ENCODE measurements at places on chromosomes 3 and 15.
A peak's percentile ranks its signal among the peaks of the same experiment; 100 is the strongest.

DNA sequence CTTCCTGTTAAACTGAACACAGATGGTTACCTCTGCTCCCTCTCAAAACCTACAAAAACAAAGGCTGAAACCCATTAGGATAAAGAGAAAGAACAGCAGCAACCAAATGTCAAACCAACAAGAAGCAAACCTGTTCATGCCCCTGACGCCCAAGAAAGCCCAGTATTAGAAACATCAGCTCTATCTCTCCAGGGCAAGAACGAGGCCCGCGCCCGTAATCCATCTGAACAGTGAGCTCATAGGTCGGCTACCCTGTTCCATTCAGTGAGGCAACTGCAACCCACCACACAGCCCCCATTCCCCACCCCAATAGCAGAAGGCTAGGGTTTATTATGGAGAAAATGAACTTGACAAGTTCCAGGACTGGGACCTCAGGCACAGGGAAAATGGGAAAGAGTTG is 10.0 kb downstream of the LSG1 start:
- DNase-seq, result no peak

GRCh38 chr15:91200101-91200754 is 100.2 kb downstream of the SV2B start:
- DNase-seq, result no peak

- DNase-seq, result no peak
Measured at GRCh38 chr15:35061825-35062737, 23.0 kb downstream of the NANOGP8 start.

GRCh38 chr3:23099021-23099420 is 104.1 kb upstream of the UBE2E2 start:
- no peak for DNase-seq

GRCh38 chr3:97389936-97390335 is 374.6 kb upstream of the ARL6 start:
- no peak for DNase-seq

GRCh38 chr3:115580566-115580965 is 42.7 kb upstream of the GAP43 start:
- DNase-seq, result no peak

- DNase-seq, result no peak
Measured at GRCh38 chr3:52678265-52679198, 7.2 kb downstream of the PBRM1 start.

DNA sequence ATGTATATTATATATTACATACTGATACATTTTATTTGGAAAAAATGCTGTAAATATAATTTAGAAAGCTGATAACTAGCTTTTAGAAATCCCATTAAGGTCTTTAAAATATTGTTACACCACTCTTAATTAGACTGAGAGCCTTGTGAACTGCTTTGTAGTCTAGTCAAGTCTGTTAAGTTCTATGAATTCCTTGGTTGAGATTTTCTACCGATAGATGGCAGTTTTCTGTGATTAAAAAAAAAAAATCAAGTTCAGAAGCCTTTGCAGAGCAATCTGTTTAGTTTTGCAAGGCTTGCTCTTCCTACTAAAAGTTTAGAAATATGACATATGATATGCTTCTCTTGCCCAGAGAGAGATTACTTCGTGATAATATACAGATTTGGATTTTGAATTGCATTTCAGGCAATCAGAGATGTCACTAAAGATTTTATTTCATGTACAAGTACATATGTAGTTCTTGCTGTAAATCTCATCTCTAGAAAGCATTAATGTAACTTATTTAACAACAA is 60.4 kb upstream of the SLITRK3 start:
- DNase-seq, result no peak

- DNase-seq, result no peak
Measured at GRCh38 chr3:145620002-145620401, 541.0 kb downstream of the PLOD2 start.

DNA sequence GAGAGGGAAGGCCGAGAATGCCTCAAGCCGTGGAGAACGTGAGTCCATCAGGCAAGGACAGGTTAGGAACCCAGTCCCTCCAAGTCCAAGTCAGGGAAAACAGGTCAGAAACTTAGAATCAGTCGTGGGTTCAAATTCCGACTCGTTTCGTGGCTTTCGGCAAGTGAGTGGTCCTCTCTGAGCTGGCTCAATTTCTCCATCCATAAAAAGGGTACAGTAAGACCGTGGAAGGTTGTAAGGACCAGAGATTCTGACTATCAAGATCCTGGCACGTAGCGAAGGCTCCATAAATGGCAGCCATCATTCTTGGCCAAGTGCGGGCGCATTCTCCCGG is 604 bp upstream of the MED12L start:
- no peak for DNase-seq

GRCh38 chr3:68919000-68919399 is 13.3 kb downstream of the TAFA4 start:
- DNase-seq, result no peak

GRCh38 chr3:57911593-57911992 is 96.6 kb upstream of the FLNB start:
- no peak for DNase-seq

- DNase-seq, result no peak
Measured at GRCh38 chr3:15380980-15381890, 46.1 kb downstream of the METTL6 start.

DNA sequence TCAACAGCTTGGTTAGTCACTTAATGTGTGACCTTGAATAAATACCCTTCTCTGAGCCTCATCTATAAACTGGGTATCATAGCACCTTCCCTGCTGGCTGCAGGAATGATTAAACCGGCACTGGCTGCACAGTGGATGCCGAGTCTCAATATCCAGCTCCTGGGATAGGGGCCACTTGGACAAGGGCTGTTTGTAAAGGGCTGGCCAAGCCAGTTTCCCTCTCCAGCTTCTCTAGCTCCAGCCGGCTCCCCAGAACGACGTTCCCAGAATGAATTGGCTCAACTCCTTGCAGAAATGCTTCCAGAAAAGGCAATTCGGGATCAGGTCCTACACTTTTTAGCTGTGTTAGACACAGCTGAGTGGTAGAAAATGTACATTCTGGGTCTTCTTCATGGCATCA is 58.8 kb downstream of the LSM3 start:
- no peak for DNase-seq

DNA sequence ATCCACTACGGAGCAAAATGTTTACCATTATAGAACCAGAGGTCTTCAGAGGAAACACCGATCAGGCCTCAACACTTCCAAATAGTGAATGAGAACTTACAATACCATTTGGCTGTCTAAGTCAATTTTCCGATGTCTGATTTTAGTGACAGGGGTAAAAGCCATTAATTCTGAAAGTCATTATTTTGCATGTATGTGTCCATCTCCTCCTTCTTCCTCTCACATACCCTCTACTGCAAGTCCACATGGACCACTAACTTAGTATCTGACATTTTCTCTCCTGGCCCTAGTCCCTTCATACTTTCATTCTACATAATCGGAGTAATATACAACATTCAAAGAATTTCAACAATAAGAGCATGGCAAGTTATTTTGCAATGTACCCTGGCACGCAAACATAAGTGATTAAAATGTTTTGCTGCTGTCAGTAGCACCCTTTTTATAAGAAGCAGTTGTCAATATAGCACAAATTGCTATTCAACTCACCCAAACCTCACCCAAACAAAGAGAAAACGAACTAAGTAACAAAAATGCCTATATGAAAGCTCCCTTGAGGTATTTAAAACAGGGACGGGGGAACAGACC is 1.9 kb downstream of the TOP2B start:
- no peak for DNase-seq

GRCh38 chr15:90097475-90097874 is 4.8 kb downstream of the IDH2 start:
- DNase-seq, result no peak

DNA sequence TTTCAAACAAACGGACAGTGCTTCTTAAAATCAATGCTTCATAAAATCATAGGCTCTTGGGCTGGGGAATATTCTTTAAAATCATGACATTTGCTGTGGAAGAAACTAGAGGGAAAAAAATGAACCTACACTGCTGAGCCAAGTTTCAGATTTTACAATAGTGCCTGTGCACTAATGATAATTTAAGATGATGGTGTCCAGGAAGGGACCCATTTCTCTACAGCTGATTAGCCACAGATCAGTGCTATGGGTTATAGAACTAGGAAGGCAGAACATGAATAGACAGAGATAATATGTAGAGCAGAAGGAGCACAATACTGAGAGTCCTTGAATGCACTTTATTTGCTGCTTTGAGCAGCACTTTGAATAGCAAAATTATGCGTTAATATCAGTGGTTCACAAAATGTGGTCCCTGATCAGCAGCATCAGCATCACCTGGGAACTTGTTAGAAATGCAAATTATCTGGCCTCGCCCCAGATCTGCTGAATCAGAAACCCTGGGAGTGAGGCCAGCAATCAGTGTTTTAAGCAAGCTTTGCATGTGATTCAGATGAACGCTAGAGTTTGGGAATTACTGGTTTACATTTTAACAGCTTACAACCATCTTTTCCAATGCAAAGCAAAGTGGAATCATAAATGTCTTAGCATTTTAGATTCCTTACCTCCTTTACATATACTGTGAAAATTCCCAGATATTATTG is 135.8 kb upstream of the ANKRD28 start:
- DNase-seq, result no peak

GRCh38 chr3:190056742-190057141 is 64.0 kb downstream of the P3H2 start:
- no peak for DNase-seq

- DNase-seq, result no peak
Measured at GRCh38 chr15:92520914-92521623, 127.4 kb downstream of the ST8SIA2 start.

- no peak for DNase-seq
Measured at GRCh38 chr3:42419563-42419962, 9.2 kb upstream of the LYZL4 start.

DNA sequence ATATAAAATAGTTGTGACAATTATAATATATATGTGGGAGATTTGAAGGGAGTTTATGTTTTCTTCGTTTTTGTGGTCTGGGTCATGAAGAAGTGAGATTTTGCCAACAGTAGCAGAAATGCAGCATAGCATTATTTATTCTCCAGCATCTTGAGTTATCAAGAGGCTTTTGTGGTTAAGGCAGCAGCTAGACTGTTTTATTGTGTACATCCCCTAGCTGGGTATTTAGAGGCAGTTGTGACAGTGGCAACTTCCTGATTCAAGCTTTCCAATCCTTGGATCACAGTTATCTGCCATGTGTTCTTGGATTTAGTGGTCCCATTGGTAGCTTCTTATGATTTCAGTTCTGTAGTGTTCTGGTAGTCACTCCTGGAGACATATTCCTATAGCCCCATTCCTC is 29.0 kb downstream of the ARIH1 start:
- no peak for DNase-seq

GRCh38 chr15:41490355-41490754 is 3.3 kb upstream of the ITPKA start:
- no peak for DNase-seq

- DNase-seq, result peak; percentile 48
Measured at GRCh38 chr3:150270883-150271590, 137.1 kb upstream of the TSC22D2 start.

DNA sequence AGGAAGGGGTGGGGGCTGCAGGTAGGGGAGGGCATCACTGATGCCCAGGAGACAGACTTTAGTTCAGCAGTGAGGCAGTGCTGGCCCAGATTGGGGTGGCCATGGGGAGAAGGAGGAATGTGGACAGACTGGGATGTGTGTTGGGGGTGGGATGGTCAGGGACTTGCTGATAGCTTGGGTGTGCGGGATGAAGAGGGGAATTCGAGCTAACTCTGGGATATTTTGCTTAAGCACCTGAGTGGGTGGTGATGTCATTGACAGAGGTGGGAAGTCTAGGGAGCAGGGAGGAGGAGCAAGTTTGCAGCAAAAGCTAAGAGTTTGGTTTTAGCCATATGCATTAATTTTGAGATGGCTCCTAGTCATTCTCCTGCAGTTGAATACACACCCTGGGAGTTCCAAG is 207.5 kb downstream of the RPLP1 start:
- DNase-seq, result no peak

- peak; percentile 42 for DNase-seq
Measured at GRCh38 chr3:58414538-58415197, 19.0 kb downstream of the PDHB start.

GRCh38 chr3:105788593-105788992 is 80.2 kb downstream of the CBLB start:
- no peak for DNase-seq

- no peak for DNase-seq
Measured at GRCh38 chr3:132655471-132655870, 4.1 kb downstream of the ACAD11 start.

- no peak for DNase-seq
Measured at GRCh38 chr3:42589382-42590109, 1.1 kb upstream of the SS18L2 start.

DNA sequence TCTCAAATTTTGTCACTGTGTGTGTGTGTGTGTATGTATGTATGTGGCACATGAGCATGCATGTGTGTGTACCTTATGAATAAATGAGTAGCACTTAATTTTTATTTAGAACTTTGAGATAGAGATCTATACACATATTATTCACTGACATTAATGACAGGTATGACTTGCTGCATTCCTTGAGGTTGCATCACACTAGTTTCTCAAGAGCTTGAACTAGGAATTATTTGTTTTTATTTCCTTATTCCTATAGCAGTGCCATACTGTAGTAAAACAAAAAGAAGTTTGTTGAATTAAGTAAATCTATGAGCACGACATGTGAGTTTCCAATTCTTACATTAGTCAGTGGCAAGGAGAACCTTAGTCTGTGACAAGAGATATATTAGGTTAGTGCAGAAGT is 943.9 kb downstream of the ROBO1 start:
- DNase-seq, result no peak
